ENCODE measurements at places on chromosomes 12 and 14. TPM values are rescaled to one million over a fixed set of nuclear protein-coding genes. Genes with fewer than 3 reads are reported as not detected.

DNA sequence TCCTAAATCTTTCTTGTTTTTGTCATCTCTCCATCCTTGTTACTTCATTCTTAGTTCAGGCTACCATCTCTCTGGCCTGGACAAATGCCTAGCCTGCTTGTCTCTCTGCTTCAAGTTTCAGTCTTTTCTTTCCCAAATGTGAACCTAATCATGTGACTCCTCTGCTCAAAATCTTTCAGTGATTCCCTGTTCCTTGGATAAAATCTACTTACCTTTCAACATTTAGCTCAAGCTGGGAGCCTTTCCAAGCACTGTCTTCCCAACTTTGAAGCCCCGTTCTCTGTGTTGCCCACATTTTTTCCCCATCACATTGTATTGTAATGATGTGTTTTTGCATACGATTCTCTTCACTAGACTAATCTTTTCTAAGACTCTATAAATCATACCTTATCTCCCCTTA is 24.7 kb downstream of the SLC7A8 start:
- no peak for DNase-seq

PMEL gene
- total RNA-seq = 1.2 TPM

- DNase-seq = no peak
Measured at GRCh38 chr14:78725086-78725485, 554.9 kb downstream of the NRXN3 start.

CDH24 gene
- 9.0 TPM for total RNA-seq

DNA sequence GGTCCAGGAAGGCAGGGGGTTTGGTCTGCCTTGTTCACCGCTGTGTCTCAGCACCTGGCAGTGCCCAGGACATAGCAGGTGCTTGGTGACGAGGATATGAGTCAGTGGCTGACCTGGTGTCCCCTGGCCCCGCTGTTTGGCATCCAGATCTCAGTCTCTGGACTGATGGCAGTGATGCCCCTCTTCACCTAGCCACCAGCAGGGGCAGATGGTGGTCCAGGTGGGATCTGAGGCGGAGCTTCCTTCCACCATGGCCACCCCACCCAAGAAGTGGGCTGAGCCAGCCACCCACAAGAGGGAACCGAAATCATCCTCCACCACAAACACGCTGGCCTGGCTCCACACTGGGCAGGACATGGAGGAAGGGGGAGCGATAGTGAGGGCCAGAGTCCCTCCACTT is 16.1 kb upstream of the SH2B3 start:
- no peak for DNase-seq
